Fibroblast of gingiva (primary cell): ENCODE measurements at places on chromosomes 5 and 9.
A peak's percentile ranks its signal among the peaks of the same experiment; 100 is the strongest.

DNA sequence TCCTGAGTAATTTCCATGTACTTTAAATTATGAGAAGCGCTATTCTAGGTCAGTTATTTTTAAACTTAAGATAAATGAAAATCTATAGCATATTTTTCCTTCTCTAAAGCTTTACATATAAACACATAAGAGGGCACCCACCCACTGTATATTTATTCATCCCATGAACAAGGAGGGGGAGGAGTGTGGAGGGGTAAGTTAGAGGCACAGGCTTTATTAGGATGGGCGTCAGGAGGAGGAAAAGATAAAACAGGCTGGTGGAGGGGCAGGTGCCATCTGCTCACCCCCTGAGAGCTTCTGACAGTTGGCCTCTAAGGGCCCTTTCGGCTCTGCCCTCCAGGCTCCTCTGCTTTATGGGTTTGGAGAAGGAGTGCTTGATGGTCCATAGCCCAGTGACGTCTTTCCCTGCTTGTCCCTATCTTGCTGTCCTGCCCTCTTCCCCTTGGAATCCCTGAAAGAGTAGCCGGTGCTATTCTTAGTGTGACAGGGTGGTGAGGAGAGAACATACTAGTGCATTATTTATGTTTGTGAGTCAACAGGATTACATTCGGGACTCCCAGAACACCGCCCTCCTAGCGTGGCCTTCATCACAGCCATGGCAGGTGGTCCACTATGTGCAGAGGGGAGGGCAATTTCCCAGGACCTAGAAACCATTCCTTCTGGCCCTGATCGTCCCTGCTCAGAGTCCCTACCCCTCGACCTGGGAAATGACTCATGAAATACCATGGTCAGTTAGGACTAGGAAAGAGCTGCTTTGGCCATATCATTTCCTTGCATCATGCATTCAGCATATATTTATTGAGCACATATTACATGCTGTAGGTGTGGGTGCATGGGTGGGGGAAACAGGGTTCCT, 7.9 kb upstream of the SYNPO start:
- DNase-seq: no peak

GRCh38 chr9:6909181-6909580, 151.4 kb downstream of the KDM4C start:
- no peak for DNase-seq

DNA sequence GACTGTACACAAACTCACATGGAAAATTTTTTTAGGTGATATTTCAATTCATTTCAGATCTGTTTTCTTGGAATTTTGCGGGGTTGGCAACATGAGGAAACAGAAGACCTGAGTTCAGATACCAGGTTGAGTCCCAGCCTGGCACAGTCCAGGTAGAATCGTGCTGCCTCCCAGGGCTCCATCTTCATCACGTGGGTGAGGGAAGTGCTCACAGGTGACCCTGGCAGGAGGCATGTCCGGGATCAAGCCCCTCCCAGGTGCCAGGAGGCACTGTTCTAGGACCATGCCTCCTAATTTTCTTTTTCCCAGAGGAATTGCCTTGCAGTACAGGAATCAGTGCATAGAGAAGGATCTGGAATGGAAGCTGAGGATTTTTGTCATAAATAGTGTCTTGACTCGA, 318.3 kb upstream of the IRX4 start:
- no peak for DNase-seq

DNA sequence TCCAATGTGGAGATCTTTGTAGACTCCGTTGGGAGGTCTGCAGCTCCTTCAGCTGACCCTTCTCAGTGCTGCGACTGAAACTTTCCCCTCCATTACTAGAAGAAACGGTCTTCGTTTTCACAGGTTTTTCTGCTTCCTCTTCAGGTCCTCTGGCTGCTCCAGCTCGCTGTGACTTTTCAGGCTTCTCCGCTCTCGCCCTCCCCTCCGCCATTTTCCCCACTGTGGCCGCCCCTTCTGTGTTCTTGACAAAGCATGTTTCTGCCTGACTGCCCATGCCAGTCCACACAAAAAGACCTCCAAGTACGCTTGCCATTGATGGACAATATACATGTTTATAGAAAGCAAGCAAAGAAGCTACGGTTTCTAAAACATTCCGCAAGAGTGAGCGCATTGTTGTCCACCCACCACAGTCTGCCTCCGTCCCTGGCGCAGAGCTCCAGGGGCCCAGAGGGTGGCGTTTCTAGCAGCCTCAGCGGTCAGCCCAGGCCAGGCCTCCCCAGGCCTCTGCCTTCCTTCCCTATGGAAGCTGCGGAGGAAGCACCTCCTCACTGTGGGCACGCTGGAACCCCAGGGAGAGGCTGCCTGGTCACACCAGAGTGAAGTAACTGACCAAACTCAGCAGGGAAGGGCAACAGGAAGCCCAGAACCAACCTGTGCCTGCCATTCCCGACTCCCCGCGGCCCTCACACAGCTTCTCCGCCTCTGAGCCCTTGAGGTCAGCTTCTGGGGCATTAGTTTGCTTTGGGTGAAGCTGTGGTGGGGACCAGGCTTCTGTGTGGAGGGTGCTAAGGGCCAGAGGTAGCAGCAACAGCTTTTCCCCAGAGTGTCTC, 19.9 kb upstream of the S1PR3 start:
- DNase-seq: no peak

DNA sequence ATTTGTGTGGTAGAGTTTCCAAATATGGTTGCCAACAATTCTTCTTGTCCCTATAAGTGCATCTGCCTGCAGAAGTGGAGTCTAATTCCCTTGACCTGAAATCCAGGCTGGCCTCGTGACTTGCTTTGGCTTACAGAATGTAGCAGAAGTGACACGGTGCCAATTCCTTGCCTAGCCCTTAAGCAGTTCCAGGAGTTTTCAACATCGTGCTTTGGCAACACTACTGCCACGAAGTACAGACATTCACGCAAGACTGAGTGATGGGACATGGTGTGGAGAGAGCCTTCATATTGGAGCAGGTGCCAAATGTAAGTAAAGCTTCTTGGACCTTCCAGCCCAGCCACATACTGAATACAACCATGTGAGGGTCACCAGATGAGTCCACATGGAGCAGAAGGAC, 92.9 kb upstream of the NEK6 start:
- DNase-seq: peak; percentile 81

GRCh38 chr9:126761274-126761673, 43.6 kb upstream of the ZBTB43 start:
- DNase-seq: no peak
